ENCODE measurements at places on chromosomes 5 and 9.

DNA sequence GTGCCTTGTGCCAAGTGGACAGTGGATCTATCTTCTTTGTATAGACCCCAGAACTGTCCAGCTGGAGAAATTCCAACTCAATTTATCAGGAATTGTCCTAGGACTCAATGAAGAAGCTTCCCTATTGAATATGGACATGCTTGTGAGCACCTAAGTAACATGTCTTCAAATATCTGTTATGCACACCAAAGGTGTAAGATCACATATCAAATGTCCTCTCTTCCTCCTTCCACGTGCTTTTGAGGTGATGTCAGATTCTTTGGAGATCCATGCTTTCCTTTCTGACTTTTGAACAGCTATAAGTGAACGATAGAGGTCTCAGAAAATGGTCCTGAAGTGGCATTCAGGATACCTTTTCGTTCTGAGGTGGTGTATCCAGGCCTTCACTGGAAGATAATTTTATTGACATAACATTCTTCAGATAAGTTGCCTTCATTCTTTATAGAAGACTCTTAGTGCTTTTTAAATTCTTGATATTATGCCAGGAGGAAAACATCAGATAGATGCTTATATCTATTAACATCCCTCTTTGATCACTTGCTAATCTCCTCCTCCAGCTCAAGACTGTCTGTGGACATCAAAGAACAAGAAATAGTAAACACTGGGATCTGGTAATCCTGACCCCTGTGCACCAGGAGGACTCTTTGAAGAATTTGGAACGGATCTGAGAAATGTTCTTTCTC, 246.4 kb downstream of the SMARCA2 start:
- no peak for DNase-seq

- no peak for DNase-seq
These were observed 189.0 kb upstream of the PUM3 start for GRCh38 chr9:3032898-3033297.

DNA sequence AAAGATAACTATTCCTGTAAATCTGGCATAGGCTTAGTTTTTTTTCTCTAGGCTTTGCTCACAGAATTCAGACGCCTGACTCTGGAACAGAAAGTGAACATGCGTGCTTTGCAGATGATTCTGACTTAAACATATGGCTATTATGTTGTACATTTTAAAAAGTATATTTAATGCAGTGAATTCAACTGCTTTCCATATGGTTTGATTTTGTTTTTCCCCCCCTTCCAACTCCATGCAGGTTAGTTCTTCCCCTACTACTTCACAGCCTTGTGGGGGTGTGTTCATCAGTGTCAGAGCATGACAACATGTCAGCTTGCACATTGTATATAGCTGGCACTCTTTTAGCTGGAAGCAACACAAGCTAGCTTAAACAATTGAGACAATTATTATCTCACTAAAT, 226.8 kb downstream of the TMEM167A start:
- DNase-seq = no peak

DNA sequence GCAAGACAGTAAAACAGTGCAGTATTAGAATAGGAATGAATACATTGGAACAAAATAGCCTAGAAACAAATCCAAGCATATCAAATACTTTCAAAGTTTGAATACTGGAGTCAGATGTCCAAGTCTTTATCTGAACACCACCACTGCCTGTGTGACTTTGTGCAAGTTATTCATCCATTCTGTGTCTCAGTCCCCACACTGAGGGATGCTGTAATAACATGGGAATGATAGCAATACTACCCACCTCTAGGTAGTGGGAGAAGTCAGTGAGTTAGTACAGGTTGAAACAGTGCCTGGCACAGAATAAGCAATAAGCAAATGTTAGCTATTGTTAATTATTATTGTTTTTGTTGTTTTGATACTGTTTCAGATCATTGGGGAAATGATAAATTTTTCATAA, 130.9 kb downstream of the SUSD1 start:
- DNase-seq = no peak

GRCh38 chr5:107289030-107289714, 381.6 kb downstream of the EFNA5 start:
- DNase-seq = no peak

All from cortex of kidney (tissue), 1 donor.